A549 treated with dexamethasone at 1 μM for 4 hours (cell line): ENCODE measurements at places on chromosomes 12 and 14. TPM values are rescaled to one million over a fixed set of nuclear protein-coding genes. Genes with fewer than 3 reads are reported as not detected.

Gene LRFN5
- total RNA-seq = not detected in 5 replicates

Gene PELI2
- 0.77 to 1.6 TPM (median 1.1 TPM) in 5 replicates for total RNA-seq

Gene STON2
- total RNA-seq = 1.6 to 2.9 TPM (median 2.5 TPM) in 5 replicates

Gene KLRG1
- total RNA-seq = 1.1 to 2.0 TPM (median 1.5 TPM) in 5 replicates

Gene TAS2R19
- total RNA-seq = 0.09 to 0.15 TPM in 2 of 5 replicates, not detected in the others

Gene IFNG-AS1
- total RNA-seq = not detected in 5 replicates

Gene RNASE4
- total RNA-seq = 5.4 to 9.5 TPM (median 8.4 TPM) in 5 replicates

Gene LRRIQ1
- total RNA-seq = 0.30 to 1.0 TPM (median 0.76 TPM) in 5 replicates

Gene TUBA1B
- 2,131 to 2,545 TPM (median 2,326 TPM) in 5 replicates for total RNA-seq

Gene SPATA7
- 3.4 to 4.6 TPM (median 3.7 TPM) in 5 replicates for total RNA-seq

Gene INSM2
- 0.02 to 0.05 TPM (median 0.04 TPM) in 5 replicates for total RNA-seq

Gene TMEM132C
- not detected in 5 replicates for total RNA-seq

Gene TXNDC16
- 0.78 to 1.5 TPM (median 1.4 TPM) in 5 replicates for total RNA-seq

Gene RDH5
- total RNA-seq = 2.1 to 2.8 TPM (median 2.4 TPM) in 5 replicates

Gene RPL10L
- total RNA-seq = not detected in 5 replicates

Gene B4GALNT3
- total RNA-seq = 0.49 to 0.74 TPM (median 0.52 TPM) in 5 replicates

Gene SRRM4
- total RNA-seq = not detected in 5 replicates

Gene TUBA1A
- 197 to 241 TPM (median 217 TPM) in 5 replicates for total RNA-seq

Gene DACT1
- 0.47 to 0.76 TPM (median 0.59 TPM) in 5 replicates for total RNA-seq

Gene RDH12
- 0.08 to 0.11 TPM in 2 of 5 replicates, not detected in the others for total RNA-seq

Gene KRT82
- not detected in 5 replicates for total RNA-seq

Gene ADAMTS20
- total RNA-seq = not detected in 5 replicates

Gene GPR137C
- total RNA-seq = 0.06 to 0.08 TPM (median 0.07 TPM) in 5 replicates

Gene CLEC7A
- total RNA-seq = not detected in 5 replicates

Gene CELA1
- total RNA-seq = not detected in 5 replicates

Gene PTGES3
- 349 to 414 TPM (median 400 TPM) in 5 replicates for total RNA-seq

Gene ZFHX2
- total RNA-seq = 0.44 to 1.1 TPM (median 0.80 TPM) in 5 replicates

Gene CLEC1A
- not detected in 5 replicates for total RNA-seq

Gene SH2B3
- 4.8 to 5.8 TPM (median 5.2 TPM) in 5 replicates for total RNA-seq
